ENCODE measurements at places on chromosomes 5 and 9.

DNA sequence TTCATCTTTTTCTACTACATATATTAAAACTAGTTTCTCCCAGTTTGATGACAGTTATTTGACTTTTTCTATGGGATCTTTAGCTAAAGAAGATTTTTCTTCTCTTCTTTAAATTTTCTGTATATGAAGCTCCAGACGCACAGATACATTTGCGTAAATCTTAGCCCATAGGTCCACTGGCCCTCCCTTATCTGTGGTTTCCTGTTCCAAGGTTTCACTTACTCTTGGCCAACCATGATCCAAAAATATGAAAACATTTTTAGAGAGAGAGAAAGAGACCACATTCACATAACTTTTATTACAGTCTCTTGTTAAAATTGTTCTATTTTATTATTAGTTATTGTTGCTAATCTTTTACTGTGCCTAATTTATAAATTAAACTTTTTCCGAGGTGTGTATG, 270.2 kb upstream of the DAPK1 start:
- no peak for DNase-seq

DNA sequence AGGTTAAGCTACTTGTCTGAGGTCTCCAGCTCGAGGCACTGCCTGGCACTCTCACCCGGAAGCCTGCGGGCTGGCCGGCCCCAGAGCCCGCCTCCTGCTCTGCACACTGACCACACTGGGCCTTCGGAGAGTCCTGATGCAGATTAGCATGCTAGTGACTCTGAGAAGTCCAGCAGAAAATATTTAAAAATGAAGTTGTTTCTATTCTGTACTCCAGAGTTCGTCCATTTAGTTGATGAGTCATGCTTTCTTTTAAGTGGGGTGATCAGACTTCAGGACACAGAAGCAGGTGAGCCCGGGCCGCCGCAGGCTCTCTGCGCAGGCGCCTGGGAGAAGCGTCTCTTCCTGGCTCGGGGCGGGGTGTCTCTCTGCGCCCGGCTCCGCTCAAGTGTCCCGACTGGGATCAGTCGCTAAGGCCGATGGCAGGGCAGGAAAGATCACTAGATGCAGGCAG, 32.5 kb downstream of the FAM240B start:
- DNase-seq, result no peak

GRCh38 chr5:97554977-97555643, 372.1 kb upstream of the RIOK2 start:
- no peak for DNase-seq

DNA sequence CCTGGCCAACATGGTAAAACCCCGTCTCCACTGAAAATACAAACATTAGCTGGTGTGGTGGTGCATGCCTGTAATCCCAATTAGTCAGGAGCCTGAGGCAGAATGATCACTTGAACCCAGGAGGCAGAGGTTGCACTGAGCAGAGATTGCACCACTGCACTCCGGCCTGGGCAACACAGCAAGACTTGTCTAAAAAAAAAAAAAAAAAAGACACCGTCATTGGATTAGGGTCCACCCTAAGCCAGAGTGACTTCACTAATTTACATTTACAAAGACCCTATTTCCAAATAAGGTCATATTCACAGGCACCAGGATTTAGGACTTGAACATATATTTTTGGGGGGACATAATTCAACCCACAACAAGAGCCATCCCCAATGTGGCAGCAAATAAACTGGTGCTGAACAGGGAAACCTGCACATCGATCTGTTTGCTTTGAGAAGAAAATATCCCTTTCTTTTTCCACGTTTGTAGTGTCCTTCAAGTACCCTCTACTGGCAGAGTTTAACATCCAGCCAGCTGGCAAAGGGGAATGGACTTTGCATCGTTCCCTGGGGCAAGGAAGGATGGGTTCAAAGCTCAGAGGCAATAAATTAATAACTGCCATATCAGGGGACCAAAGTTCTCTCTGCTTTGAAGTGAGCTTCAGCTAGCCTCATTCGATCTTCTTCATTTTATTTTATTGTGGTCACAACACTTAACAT, 3.7 kb upstream of the DNAJC25 start:
- no peak for DNase-seq

GRCh38 chr9:127360250-127360649, 36.7 kb upstream of the SLC2A8 start:
- no peak for DNase-seq

GRCh38 chr9:109966643-109967368, 186.8 kb downstream of the PALM2AKAP2 start:
- no peak for DNase-seq
